ENCODE measurements at places on chromosomes 13 and 19.

GRCh38 chr19:46579361-46579879 is 21.7 kb upstream of the CALM3 start:
- DNase-seq = peak; percentile 27

DNA sequence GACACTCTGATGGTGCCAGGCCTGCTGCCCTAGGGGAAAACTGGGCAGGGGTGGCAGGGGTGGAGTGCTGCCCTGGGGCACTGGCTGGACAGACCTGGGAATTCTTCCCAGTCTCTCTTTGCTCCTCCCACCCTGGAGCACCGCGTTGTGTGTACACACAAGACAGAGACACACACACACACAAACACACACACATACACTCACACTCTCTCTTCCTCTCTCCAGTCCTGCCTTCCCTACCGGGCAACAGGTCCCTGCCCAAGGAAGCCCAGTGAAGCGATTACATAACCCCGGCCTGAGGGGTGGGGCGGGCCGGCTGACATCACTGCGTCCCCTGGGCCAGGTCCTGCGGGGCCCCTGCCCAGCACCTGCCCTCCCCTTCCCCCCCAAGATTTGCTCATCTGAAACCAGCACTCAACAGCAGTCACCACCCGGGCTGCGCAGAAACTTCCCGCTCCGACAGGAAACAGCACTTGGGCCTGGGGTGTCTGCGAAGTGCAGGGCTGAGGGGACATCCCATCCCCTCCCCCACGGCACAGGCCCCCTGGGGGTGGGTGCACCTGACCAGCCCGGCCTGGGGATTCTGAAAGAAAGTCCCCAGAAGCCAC is 1.2 kb downstream of the MKNK2 start:
- peak; percentile 96 for DNase-seq

- no peak for DNase-seq
Measured at GRCh38 chr13:90898811-90899210, 448.7 kb upstream of the MIR17HG start.

- DNase-seq = no peak
Measured at GRCh38 chr19:1182727-1183126, 8.7 kb upstream of the SBNO2 start.

DNA sequence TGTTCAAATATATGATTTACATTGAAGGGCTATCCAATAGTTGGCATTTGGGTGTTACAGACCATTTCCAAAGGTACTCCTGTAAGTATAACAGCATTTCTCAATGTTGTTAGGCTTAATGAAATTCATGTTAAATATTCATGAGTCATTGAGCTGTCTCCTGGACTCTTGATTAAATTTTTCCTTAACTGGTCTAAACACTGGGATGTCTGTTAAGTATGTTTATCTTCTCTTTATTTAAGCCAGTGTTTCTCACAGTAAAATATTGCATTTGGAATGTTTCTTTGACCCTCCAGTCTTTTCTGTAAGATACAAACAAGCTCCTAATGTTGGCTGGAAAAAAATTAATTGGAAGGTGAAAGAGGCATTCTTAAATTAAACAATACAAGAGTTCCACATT is 402.5 kb upstream of the HTR2A start:
- no peak for DNase-seq

DNA sequence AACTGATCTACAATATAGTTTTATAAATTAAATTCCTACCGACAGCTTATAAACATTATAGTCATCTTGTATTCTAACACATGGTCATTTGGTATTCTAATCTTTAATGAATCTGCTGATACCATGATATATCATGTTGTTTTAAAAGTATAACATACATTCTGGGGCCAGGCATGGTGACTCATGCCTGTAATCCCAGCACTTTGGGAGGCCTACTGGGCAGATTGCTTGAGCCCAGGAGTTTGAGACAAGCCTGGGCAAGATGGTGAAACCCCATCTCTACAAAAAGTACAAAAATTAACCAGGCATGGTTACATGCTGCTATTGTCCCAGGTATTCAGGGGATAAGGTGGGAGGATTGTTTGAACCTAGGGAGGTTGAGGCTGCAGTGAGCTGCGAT is 3.1 kb downstream of the ZNF383 start:
- no peak for DNase-seq

DNA sequence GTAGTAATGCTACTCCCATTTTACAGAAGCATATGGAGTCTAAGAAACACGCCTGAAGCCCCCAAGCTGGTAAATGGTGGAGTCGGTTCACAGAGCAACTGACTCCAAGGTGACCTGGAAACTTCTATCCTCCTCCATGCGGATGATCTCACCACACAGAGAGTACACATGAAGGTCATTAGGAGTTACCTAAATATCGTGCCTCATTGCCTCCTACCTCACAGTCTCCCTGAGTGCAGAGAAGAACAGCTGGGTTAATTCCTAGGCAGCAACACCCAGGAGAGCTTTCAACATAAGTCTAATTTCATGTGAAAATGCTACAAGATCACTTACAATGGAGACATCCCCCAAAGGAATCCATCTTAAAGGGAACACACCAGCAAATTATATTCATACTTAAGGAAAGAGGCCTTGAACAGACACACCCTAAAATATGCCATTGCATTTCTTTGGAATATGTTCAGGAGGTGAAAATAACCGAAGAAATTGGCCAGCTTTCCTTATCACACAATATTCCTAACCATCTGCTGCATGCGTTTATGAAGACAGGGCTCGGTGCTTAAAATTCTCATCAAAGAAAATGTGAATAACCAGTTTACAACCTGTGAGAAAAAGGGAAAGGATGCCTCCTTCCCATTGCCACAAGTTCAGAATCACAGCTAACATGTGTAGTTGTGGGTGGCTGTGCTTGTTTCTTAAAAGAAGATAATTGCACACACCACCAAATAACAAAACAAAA is 203.6 kb upstream of the NBEA start:
- no peak for DNase-seq

DNA sequence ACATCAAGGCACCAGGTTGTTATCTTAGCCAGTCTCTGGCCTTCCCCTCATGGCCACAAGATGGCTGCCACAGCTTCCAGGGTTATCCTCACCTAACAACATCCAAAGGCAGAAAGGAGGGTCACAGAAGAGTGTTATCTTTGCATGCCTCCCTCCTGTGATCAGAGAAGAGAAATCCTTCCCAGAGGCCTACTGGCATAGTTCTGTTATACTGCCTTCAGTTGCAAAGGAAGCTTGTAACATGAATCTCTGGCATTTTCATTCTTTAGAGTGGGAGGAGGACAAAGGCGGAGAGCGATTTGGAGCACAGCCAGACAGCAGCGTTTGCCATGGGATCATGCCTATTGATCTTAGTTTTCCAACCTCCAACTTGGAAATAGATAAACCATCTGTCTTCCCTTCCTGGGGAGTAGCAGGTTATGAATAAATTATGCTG is 135.7 kb downstream of the DNAJC15 start:
- no peak for DNase-seq

DNA sequence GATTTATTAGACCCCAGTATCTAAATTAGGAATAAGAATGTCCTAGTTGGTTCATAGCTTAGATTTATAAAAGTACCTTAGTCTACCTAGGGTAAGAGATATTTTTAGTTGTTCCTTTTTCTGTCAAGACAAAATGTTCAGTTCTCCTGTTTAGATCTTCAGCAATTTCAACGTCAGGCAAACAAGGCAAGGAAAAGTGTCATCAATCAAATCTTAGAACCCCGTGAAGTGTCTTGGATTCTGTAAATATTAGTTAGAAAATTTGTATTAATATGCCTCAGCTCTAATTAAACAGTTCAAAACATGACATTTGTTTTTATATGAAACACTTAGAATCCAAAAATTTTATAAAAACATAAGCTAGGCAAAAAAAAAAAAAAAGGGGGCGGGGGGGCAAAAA is 296.6 kb downstream of the PCDH9 start:
- no peak for DNase-seq

DNA sequence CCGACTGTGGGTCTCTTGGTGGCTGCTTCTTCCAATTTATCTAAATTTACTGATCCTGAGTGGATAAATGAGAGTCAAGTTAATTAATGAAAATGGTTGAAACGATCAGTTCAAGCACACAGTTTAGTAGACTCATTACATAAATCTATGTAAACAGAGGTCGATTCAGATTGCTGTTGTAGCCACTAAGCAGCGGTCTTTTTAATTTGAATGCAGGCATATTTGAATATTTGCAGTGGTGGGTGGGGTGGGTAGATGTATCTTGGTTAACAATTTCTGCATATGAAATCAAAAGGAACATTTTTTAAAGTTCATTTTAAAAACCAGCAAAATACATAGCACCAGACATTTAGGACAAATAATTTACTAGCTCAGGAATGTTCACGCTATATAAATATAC is 325.9 kb downstream of the KLF12 start:
- DNase-seq = no peak

GRCh38 chr13:48938308-48938943 is 37.3 kb upstream of the FNDC3A start:
- no peak for DNase-seq

DNA sequence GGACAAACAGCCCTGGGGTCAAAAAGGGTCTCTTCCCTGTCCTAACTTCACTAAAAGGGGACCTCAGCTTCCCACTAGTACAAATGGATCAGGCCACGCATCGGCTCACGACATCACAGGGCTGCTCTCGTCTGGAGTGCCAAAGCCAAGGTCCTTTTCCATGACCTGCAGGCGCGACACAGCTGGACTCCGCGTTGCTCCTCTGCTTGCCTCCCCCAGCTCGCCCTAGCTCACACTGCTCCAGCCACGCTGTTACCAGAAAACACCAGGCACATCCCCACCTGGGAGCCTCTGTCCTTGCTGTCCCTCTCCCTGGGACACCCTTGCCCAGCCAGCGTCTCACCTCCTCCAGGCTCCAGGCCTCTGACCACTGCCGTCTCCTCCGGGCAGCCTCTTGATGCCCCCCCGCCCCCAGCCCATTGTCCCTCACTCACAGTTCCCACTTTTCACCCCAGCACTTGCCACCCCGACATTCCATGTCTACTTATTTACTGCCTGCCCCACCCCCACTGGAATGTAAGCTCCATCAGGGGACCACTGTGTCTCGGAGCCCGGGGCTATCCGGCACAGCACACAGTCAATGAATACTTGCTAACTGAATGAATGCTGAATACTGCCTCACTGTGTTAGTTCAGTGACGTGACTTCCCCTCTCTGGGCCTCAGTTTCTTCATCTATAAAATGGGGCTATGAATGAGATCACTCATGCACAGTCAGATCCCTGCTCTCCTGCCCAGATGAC is 20.7 kb downstream of the AKT2 start:
- DNase-seq = no peak

DNA sequence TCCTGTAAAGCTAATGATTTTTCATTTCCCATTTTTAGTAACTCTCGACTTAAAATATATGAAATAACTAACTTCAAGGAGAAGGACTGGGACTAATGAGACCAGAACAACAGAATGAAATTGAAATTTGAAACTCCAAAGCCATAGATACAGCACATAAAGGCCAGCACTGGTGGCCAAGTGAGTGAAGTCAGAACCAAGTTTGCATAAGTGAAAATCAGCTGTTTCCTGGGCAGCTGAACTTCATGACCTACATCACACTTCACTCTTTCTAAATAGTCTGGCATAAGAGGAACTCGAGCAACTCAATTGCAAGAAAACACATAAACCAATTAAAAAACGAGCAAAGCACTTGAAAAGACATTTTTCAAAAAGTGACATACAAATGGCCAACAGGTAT is 84.5 kb downstream of the DCLK1 start:
- DNase-seq = no peak

- no peak for DNase-seq
Measured at GRCh38 chr19:53193535-53194222, 521 bp upstream of the ZNF665 start.

- DNase-seq = no peak
Measured at GRCh38 chr19:7534531-7535046, 928 bp upstream of the PNPLA6 start.

- DNase-seq = no peak
Measured at GRCh38 chr19:6209233-6209632, 70.5 kb downstream of the MLLT1 start.
